ENCODE measurements at places on chromosomes 2 and 18. TPM values are rescaled to one million over a fixed set of nuclear protein-coding genes. Genes with fewer than 3 reads are reported as not detected.

GRCh38 chr2:191036363-191036762, 22.4 kb upstream of the STAT1 start:
- H3K4me3 ChIP-seq = no peak overlapping the region
- H3K4me1 ChIP-seq = peaks cover 25% of the 10 kb centered on the region
- no peaks in the 10 kb centered on the region for H3K27me3 ChIP-seq
- peaks cover 29% of the 10 kb centered on the region for H3K36me3 ChIP-seq
- no peak for DNase-seq
- H3K27ac ChIP-seq = no peak overlapping the region

GRCh38 chr2:230940471-230940815, 15.4 kb upstream of the GPR55 start:
- no peak for DNase-seq
- H3K27me3 ChIP-seq = no peaks in the 10 kb centered on the region

DNA sequence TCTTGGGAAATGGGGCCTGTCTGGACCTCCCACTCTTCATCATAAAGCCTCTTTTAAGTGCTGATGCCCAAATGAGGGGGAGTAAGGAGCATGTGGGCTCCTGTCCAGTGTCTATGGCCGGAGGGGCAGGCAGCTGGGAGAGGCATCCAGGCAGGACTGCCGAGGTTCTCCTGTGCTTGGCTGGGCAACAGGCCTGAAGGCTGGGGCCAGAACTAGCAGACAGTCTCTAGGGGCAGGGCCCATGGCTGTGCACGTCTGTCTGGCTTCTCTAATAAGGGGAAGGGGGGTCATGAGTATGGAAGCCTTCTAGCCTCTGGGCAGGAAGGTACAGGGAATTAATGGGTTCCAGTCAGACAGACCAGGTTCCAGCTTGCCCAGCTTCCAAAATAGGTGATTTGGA, 128.6 kb downstream of the SMAD2 start:
- no peak overlapping the region for H3K4me3 ChIP-seq
- H3K27ac ChIP-seq = no peak overlapping the region
- H3K27me3 ChIP-seq = no peaks in the 10 kb centered on the region
- H3K4me1 ChIP-seq = no peaks in the 10 kb centered on the region

DNA sequence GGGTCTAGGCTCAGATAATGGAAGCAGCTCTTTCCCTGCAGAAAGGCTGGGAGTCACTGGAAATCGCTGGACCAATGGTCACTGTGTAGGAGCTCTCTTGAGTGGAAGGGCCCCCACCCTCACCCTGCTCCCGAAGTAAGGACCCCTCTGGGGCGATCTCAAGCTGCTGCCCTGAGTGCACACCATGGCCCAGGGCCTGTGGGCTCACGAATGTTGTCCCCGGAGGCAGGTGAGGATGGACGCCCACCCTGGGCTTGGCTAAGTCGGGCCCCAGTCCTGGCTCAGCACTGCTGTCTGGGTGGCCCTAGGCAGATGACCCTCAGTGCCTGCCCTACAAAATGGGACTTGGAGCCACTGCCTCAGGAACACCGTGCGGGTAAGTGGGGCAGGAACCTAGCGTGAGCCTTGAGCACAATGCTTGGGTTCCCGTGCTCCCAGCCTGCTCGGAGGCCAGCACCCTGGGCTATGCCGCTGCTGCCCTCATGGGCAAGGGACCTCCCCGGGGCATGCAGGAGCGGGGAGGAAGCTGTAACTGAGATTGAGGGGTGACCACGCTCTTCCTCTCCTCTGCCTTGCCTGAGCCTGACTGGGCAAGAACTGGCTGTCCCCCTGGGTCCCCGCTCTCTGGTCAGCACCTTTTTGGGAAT, 3.7 kb downstream of the D2HGDH start:
- H3K27me3 ChIP-seq = no peaks in the 10 kb centered on the region
- no peak overlapping the region for H3K27ac ChIP-seq
- no peaks in the 10 kb centered on the region for H3K36me3 ChIP-seq
- H3K4me1 ChIP-seq = peaks cover 33% of the 10 kb centered on the region
- no peak for DNase-seq
- H3K4me3 ChIP-seq = no peak overlapping the region

DNA sequence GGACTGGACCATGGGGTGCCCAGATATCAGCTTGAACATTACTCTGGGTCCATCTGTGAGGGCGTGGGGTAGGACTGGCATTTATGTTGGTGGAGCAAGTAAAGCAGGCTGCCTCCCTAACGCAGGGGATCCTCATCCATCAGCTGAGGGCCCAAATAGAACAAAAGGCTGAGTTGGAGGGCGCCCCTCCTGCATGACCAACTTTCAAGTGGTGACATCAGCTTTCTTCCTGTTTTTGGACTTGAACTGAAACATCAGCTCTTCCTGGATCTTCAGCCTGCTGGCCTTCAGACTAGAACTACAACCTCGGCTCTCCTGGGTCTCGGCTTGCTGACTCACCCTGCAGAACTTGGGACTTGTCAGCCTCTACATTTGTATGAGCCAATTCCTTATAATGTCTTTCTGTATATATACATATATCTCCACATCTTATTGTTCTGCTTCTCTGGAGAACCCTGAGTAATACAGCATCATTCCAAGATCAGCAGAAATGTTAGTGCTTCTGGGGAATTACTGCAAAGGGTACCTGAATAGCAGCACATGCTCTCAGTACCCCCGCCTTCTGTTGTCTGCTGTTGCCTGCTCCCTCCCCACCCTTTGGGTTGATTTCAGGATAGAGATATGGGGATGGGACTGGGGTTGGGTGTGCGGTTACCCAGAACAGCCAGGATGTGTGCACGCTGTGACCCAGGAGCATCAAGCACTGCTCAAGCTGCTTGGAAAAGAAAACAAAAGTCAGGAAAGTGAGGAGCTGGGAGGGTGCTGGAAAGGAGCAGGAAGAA, 20.0 kb downstream of the TMEM127 start:
- no peaks in the 10 kb centered on the region for H3K27me3 ChIP-seq
- no peaks in the 10 kb centered on the region for H3K36me3 ChIP-seq
- H3K4me3 ChIP-seq = no peak overlapping the region
- no peak overlapping the region for H3K27ac ChIP-seq
- DNase-seq = no peak

- no peak overlapping the region for H3K27ac ChIP-seq
- no peak overlapping the region for H3K4me3 ChIP-seq
- DNase-seq = no peak
- peaks cover 4% of the 10 kb centered on the region for H3K27me3 ChIP-seq
- no peaks in the 10 kb centered on the region for H3K4me1 ChIP-seq
- no peaks in the 10 kb centered on the region for H3K36me3 ChIP-seq
Observed at GRCh38 chr2:191374366-191374765, 129.2 kb downstream of the MYO1B start.

GRCh38 chr2:120466704-120467054, 120.7 kb downstream of the INHBB start:
- no peaks in the 10 kb centered on the region for H3K36me3 ChIP-seq
- no peaks in the 10 kb centered on the region for H3K27me3 ChIP-seq
- H3K4me1 ChIP-seq = no peaks in the 10 kb centered on the region
- H3K27ac ChIP-seq = no peak overlapping the region
- H3K4me3 ChIP-seq = no peak overlapping the region

GRCh38 chr18:22841840-22842239, 91.3 kb upstream of the RBBP8 start:
- H3K36me3 ChIP-seq = no peaks in the 10 kb centered on the region
- H3K27ac ChIP-seq = no peak overlapping the region
- DNase-seq = no peak
- no peaks in the 10 kb centered on the region for H3K27me3 ChIP-seq
- peaks cover 16% of the 10 kb centered on the region for H3K4me1 ChIP-seq
- no peak overlapping the region for H3K4me3 ChIP-seq

GRCh38 chr2:32384529-32384928, 27.7 kb downstream of the BIRC6 start:
- no peaks in the 10 kb centered on the region for H3K4me1 ChIP-seq
- no peak for DNase-seq
- H3K27ac ChIP-seq = no peak overlapping the region
- no peaks in the 10 kb centered on the region for H3K27me3 ChIP-seq
- no peak overlapping the region for H3K4me3 ChIP-seq

DNA sequence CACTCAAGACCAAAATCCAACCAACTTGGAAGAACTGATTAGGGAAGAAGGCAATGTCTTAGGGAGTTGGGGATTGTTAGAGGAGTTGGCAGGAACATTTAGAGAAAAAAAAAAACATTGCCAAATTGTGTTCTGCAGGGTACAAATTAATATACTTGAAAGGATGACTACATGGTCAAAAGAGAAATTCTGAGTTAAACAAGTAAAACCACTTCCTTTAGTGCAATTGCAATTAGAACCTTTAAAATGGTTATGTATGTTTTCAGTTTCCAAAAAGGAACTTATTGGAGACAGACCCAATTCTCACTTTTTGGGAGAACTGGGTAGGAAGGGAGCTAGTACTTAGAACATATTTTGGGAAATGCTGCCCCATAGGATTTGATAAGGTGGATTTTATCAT, 137.9 kb downstream of the GPD2 start:
- H3K27me3 ChIP-seq = no peaks in the 10 kb centered on the region
- H3K4me1 ChIP-seq = peaks cover 3% of the 10 kb centered on the region
- DNase-seq = no peak

DNA sequence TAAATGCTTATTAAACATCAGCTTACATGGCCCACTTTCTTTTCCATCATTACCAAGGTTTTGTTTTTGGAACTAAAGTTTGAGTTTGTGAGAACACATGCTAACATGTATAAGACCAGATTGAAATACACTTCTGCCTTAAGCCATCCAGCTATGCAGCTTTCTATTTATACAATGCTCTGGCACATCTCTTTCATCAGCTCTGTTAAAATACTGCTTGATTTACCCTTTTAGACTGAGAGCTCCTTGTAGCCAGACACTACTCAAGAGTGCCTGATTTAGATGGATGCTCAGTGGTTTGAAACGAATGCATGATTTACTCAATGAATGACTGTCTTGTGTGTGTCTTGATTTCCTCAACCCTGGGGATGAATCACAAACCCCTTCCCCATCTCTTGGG, 392.5 kb downstream of the THSD7B start:
- DNase-seq = no peak
- H3K27me3 ChIP-seq = no peaks in the 10 kb centered on the region
- H3K4me3 ChIP-seq = no peak overlapping the region
- no peaks in the 10 kb centered on the region for H3K4me1 ChIP-seq

DNA sequence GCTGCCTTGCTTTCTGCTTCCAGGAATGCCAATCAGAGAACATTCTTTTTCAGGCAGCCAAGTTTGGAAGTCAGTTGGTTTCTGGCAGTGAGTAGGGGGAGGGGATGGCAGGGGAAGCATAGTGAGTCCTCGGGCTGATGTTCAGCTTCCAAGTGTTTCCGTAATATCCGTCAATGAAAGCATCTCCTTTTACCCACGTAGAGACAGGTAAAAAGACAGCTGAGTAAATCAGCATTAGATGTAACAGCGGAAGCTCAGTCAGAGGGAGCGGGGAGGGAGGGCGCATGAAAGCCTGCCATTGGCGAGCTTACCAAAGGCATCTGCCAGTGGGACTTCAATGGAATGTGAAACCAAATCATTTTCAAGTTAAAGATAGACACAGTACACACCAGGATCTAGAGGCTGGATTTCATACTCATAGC, 117.1 kb upstream of the DTNA start:
- H3K27ac ChIP-seq = no peak overlapping the region
- H3K4me3 ChIP-seq = no peak overlapping the region
- no peaks in the 10 kb centered on the region for H3K27me3 ChIP-seq
- no peaks in the 10 kb centered on the region for H3K36me3 ChIP-seq

- no peak overlapping the region for H3K27ac ChIP-seq
- H3K4me3 ChIP-seq = no peak overlapping the region
- no peaks in the 10 kb centered on the region for H3K4me1 ChIP-seq
Observed at GRCh38 chr2:237859082-237859433, 365 bp upstream of the RAMP1 start.

GRCh38 chr18:3313685-3314084, 51.8 kb downstream of the MYL12B start:
- H3K27me3 ChIP-seq = no peaks in the 10 kb centered on the region
- no peaks in the 10 kb centered on the region for H3K4me1 ChIP-seq
- no peak overlapping the region for H3K4me3 ChIP-seq
- no peak overlapping the region for H3K27ac ChIP-seq
- no peak for DNase-seq

DNA sequence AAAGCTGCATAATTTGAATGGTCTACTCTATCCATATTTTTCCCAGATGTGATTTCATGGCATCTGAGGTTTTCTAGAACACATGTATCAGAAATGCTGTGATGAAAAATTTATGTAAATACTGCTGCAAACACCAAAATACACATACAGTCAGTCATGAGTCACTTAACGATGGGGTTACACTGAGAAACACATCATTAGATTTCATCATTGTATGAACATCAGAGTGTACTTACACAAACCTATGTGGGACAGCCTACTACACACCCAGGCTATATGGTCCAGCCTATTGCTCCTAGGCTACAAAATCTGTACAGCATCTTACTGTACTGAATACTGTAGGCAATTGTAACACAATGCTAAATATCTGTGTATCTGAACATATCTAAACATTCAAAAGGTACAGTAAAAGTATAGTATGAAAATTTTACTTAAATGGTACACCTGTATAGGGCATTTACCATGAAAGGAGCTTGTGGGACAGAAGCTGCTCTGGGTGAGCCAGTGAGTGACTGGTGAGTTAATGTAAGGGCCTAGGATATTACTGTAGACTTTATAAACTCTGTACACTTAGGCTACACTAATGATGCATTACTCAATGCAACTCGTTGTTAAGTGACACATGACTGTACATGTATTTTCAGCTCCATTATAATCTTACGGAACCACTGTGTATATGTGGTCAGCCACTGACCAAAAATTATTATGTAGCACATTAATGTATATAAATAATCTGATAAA, 33.5 kb downstream of the PNO1 start:
- H3K4me3 ChIP-seq = no peak overlapping the region
- peaks cover 12% of the 10 kb centered on the region for H3K36me3 ChIP-seq
- H3K27ac ChIP-seq = peak overlapping the region; percentile 25
- peaks cover 28% of the 10 kb centered on the region for H3K4me1 ChIP-seq
- H3K27me3 ChIP-seq = no peaks in the 10 kb centered on the region
- DNase-seq = no peak

DNA sequence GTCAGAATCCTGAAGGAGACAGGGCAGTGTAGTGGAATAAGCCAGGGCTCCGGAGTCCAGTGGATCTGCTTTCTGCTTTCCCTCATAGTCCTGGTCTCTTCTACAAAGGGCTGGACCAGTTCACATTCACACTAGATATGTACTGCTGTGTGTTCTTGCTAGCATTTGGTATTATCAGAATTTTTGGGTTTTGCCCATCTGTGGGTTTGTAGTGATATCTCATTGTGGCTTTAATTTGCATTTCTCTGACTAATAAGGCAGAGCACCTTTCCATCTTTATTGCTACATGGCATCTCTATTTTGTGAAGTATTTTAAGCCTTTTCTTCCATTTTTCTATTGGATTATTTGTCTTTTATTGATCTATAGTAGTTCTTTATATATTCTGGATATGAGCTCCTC, 114.8 kb downstream of the DIS3L2 start:
- H3K27ac ChIP-seq = no peak overlapping the region
- no peaks in the 10 kb centered on the region for H3K27me3 ChIP-seq
- H3K4me3 ChIP-seq = no peak overlapping the region
- no peak for DNase-seq
- H3K4me1 ChIP-seq = no peaks in the 10 kb centered on the region

GRCh38 chr2:30798536-30798991, 8.7 kb downstream of the CAPN13 start:
- H3K27me3 ChIP-seq = no peaks in the 10 kb centered on the region

CCT7 gene
- total RNA-seq = 114 TPM

RESP18 gene
- total RNA-seq = not detected

SP140 gene
- 100 TPM for total RNA-seq

SCYGR4 gene
- not detected for total RNA-seq

SLC30A3 gene
- total RNA-seq = 0.10 TPM

BMP10 gene
- total RNA-seq = 0.57 TPM

CHRND gene
- total RNA-seq = not detected

EML6 gene
- 0.59 TPM for total RNA-seq

CIDEA gene
- not detected for total RNA-seq

COLEC11 gene
- total RNA-seq = not detected

COL4A4 gene
- total RNA-seq = not detected
